ENCODE measurements at places on chromosomes 13 and 19.

- DNase-seq = no peak
These were observed 35.1 kb downstream of the IL17D start for GRCh38 chr13:20738616-20739015.

DNA sequence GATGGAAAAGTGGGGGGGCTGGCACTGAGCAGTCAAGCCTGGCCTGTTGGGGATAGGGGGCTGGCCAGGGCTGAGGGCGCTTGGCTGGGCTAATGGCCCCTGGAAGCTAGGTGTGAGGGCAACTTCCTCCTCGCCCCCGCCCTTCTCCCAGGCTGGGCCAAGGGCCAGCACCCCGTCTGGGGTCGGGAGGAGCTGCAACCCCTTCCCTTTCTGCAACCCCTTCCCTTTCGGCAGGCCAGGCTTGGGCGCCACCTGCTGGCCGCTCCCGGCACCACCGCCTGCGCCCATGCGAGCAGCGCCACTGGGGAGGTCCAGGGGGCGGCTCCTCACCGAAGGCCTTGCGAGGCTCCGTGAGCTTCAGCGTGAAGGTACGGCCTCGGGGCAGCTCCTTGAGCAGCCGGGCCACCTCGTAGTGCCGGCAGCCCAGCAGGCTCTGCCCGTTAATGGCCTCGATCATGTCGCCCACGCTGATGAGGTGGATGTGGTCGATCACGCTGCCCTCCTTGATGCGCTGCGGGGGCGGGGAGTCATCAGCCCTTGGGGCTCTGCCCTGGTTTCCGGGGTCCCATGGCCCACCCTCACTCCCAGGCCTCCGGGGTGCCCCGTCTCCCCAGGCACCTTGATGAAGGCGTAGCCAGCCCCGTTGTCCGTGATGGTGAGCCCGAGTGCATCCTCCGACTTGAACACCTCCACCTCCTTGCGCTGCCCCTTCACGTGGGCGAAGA is 5.0 kb upstream of the PTGER1 start:
- DNase-seq = no peak

- DNase-seq = no peak
These were observed 46.7 kb downstream of the OR10H4 start for GRCh38 chr19:15995536-15995935.

- no peak for DNase-seq
These were observed 30.9 kb upstream of the MED4 start for GRCh38 chr13:48125794-48126228.

- DNase-seq = peak; percentile 38
These were observed 1.5 kb upstream of the MYADM start for GRCh38 chr19:53865918-53866864.

Data from mammary epithelial cell (primary cell).